ENCODE measurements at places on chromosomes 1 and 21. TPM values are rescaled to one million over a fixed set of nuclear protein-coding genes. Genes with fewer than 3 reads are reported as not detected.

AMY2A gene
- not detected for total RNA-seq

SPRR2F gene
- not detected for total RNA-seq

LY9 gene
- not detected for total RNA-seq

ANKRD34A gene
- 0.77 TPM for total RNA-seq

INAVA gene
- total RNA-seq, result 123 TPM

All from Caco-2 (cell line).